ENCODE measurements at places on chromosomes 5 and 9. TPM values are rescaled to one million over a fixed set of nuclear protein-coding genes. Genes with fewer than 3 reads are reported as not detected.

Gene TLE1
- total RNA-seq, result 54.3 TPM

Gene FAM153A
- not detected for total RNA-seq

Gene PCDHB2
- 1.7 TPM for total RNA-seq

Gene TCF7
- 0.25 TPM for total RNA-seq

Gene IL9
- total RNA-seq, result not detected

Gene SLC6A3
- total RNA-seq, result not detected

Gene TAF11L3
- not detected for total RNA-seq

Gene ZNF454
- 0.27 TPM for total RNA-seq

Gene RNF183
- total RNA-seq, result not detected

Gene UAP1L1
- total RNA-seq, result 2.5 TPM

Gene PCDHB9
- 0.91 TPM for total RNA-seq

Gene PCDH12
- total RNA-seq, result 2.3 TPM

DNA sequence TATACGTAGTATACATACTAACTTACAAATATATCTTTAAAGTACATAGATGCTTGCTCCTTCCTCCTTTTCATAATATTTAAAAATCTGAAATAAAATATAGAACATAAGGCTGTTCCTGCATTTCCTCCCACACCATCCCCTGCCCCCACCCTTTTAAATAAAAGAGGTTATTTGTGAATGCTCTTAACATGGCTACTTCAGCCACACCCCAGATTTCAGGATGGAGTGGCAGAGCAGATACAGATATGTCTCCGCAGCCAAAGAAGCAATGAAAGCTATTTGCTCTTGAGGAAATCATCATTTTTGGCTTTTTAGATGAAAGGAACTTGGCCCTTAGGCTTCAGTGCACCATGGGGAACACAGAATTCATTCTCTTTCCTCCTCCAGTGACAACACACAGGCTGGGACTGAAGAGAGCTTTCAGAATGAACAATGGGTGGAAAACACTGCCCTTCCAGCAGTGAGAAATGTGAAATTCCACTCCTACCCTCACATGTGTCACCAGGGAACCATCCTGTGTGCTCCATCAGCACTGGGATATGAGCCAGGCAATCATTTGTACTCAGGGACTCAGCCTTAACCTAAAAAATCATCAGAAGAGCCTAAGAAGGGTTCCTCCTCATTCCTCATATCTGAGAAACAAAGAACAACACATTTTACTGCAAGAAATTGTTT is 134.3 kb downstream of the PPP2R2B start:
- H3K36me3 ChIP-seq, result no peaks in the 10 kb centered on the region
- H3K4me1 ChIP-seq, result no peaks in the 10 kb centered on the region
- H3K27ac ChIP-seq, result no peak overlapping the region
- H3K4me3 ChIP-seq, result no peak overlapping the region

DNA sequence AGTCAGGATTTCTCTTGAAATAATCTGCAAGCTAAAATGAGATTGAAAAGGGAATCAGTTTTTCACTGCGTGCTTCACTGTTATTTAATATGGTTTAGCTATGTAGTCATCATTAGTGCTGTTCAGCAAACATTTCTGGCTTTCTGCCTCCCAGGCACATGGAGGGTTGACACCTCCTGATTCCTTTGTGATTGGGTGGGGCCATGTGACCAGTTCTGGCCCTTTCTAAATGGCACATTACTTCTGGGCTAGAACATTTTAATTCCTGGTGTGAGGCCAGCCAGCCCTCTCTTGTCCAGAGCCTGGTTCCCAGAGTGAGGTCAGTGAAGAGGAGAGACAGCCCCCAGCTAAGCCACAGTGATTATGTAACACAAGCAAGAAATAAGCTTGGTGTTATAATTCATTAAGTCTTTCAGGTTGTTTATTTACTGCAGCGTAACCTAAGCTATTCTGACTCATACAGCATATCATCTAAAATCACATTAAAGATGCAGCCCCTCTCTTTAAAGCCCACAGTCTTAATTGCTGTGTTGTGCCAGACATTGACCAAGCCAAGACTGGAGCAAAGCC is 17.4 kb upstream of the ARSI start:
- H3K4me1 ChIP-seq, result no peaks in the 10 kb centered on the region
- H3K36me3 ChIP-seq, result no peaks in the 10 kb centered on the region
- no peak overlapping the region for H3K4me3 ChIP-seq

DNA sequence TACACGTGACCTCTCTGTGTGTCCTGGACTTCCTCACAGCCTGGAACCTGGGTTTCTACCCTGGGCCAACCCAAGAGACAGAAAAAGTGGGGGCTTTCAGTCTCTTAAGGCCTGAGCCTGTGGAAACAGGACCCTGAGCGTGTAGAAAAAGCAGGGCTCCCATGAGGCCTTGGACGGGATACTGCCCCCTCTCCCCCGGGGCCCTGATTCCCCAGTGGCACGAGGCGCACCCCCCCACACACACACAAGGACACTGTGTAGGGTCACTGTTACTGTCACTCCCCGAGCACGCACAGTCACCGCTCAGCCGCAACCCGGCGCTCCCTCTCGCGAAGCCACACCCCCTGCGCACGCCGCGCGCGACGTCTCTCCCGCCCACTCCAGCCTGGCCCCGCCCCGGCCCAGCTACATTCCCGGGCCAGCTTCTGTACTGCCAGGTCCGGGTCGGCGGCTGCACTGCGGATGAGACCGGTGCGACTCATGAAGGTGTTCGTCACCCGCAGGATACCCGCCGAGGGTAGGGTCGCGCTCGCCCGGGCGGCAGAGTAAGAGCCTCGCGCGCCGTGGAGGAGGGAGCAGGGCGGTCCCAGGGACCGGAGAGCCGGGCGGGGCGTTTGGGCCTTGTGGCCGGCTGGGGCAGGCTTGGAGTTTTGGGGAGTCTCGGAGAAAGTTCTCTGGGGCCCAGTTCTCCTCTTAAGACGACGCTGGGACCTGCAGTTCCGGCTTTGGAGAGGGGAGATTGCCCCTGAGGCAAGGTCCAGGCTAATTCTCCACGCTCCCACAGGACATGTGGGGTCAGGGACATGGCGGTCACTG is at the start of gene GRHPR:
Gene GRHPR, plus strand, starts transcription at position 408 of the 816 bp plus-strand sequence. Its CDS starts 55 bp downstream, at position 463.
- H3K27ac ChIP-seq, result peak within 1 kb of the TSS; percentile 93
- no peaks in the 10 kb centered on the region for H3K27me3 ChIP-seq

- H3K4me1 ChIP-seq, result no peaks in the 10 kb centered on the region
- no peak for DNase-seq
- H3K4me3 ChIP-seq, result no peak overlapping the region
- H3K27ac ChIP-seq, result no peak overlapping the region
Observed at GRCh38 chr5:176153741-176154140, 84.5 kb upstream of the SIMC1 start.

GRCh38 chr5:157558041-157558595 is 17.5 kb downstream of the ADAM19 start:
- H3K27ac ChIP-seq, result no peak overlapping the region
- DNase-seq, result no peak
- no peaks in the 10 kb centered on the region for H3K27me3 ChIP-seq
- H3K4me1 ChIP-seq, result peaks cover 54% of the 10 kb centered on the region

DNA sequence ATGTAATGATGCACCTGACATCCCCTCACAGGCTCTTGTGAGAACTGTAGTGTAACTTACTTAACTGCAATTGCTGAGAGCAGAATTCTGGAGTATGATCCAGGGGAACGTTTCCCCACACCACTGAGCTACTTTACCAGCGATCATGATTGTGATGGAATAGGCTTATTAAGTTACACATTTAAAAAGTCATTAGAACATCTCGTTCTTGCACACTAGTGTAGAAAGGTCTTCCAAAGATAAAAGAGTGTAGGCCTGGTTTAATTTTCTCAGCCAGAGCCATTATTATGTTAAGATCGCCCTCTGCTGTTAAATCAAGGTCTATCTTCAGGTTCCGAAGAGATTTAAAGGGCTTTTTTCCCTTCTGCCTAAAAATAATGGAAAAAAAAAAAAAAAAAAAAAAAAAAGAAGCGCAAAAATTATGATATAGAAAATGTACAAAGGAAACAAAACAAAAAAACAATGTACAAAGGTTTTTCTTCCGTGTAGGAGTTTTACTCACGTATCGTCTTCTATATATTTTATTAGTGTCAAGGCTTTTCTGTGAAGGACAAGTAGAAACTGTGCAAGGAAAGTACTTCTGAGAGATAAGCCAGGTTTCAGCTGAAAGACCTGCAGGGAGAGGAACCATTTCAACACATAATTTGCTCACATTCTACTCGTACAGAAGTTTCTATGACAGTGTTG is 18.6 kb upstream of the MOB3B start:
- H3K4me3 ChIP-seq, result no peak overlapping the region
- DNase-seq, result peak; percentile 69
- H3K4me1 ChIP-seq, result peaks cover 24% of the 10 kb centered on the region
- no peaks in the 10 kb centered on the region for H3K27me3 ChIP-seq

DNA sequence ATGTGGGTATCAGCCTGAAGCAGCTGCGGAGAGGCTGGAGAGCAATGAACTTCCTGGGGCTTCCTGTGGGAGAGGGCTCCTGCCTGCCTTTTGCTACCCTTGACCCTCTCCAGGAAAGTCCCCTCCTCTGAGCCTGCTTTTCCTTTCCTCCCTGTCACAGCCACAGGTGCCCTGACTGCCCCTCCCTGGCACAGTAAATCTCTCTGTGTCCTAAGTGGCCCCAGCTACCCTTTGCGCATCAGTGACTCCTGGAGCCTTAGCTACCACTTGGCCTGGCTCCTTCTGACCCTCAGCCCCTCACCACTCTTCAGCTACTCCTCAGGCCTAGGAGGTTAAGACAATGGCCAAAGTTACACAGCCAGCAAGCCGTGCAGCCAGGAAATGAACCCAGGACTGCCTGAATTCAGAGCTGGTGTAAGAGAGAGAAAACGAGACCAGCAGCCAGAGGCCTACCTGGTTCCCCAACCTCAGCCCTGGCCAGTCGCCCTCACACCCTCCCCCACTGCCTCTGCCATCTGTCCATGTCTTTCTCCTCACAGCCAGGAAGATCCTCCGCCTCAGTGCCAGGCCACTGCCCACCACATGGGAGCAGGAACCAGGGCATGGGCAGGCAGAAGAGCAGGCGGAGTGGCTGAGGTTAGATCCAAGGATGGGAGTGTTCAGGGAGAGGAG is 18.6 kb downstream of the CNTFR start:
- no peak overlapping the region for H3K4me3 ChIP-seq
- peak; percentile 65 for DNase-seq
- H3K27ac ChIP-seq, result peak overlapping the region; percentile 1

GRCh38 chr9:33190021-33190705 is 23.0 kb upstream of the B4GALT1 start:
- H3K4me3 ChIP-seq, result no peak overlapping the region
- H3K27me3 ChIP-seq, result no peaks in the 10 kb centered on the region
- H3K27ac ChIP-seq, result no peak overlapping the region
- peaks cover 29% of the 10 kb centered on the region for H3K4me1 ChIP-seq
- no peak for DNase-seq
- no peaks in the 10 kb centered on the region for H3K36me3 ChIP-seq

- DNase-seq, result no peak
- H3K4me3 ChIP-seq, result no peak overlapping the region
- H3K4me1 ChIP-seq, result peaks cover 18% of the 10 kb centered on the region
Observed at GRCh38 chr5:134406390-134406789, 5.3 kb downstream of the CDKN2AIPNL start.

GRCh38 chr9:4666042-4666699 is at the start of gene SPATA6L:
SPATA6L (minus strand) TSS chr9:4666480; CDS start chr9:4666250, 230 bp downstream.
- H3K27ac ChIP-seq, result peak within 1 kb of the TSS; percentile 45
- no peaks in the 10 kb centered on the region for H3K27me3 ChIP-seq
- DNase-seq, result no peak
- no peaks in the 10 kb centered on the region for H3K36me3 ChIP-seq

GRCh38 chr9:129757045-129757444 is 4.2 kb upstream of the PTGES start:
- H3K27me3 ChIP-seq, result peaks cover 13% of the 10 kb centered on the region
- no peak overlapping the region for H3K27ac ChIP-seq
- no peaks in the 10 kb centered on the region for H3K36me3 ChIP-seq
- H3K4me3 ChIP-seq, result no peak overlapping the region
- peaks cover 6% of the 10 kb centered on the region for H3K4me1 ChIP-seq

GRCh38 chr9:84357275-84357674 is 16.7 kb upstream of the SLC28A3 start:
- H3K4me1 ChIP-seq, result no peaks in the 10 kb centered on the region
- DNase-seq, result no peak
- no peaks in the 10 kb centered on the region for H3K27me3 ChIP-seq
- no peak overlapping the region for H3K27ac ChIP-seq
- H3K36me3 ChIP-seq, result no peaks in the 10 kb centered on the region

DNA sequence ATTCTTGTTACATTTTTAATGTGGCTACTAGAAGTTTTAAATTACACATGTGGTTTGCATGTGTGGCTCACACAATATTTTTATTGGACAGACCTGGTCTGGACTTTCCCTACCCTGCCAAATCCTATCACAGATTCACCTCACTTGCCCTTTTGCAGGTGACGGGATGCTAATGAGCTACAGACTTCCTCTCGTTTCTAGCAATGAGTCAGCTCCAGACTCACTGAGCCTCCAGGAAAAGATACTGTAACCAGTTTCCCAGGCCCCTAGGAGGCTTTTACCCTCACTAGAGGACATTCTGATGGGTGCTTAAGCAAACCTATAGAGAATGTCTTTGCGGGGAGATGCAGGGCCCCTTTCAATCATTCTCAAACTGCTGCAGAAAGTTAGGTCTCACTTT is 135.4 kb downstream of the WDR41 start:
- H3K4me3 ChIP-seq, result no peak overlapping the region
- no peaks in the 10 kb centered on the region for H3K27me3 ChIP-seq
- H3K4me1 ChIP-seq, result no peaks in the 10 kb centered on the region
- no peaks in the 10 kb centered on the region for H3K36me3 ChIP-seq

GRCh38 chr5:138962614-138963370 is 87.7 kb upstream of the LRRTM2 start:
- DNase-seq, result no peak
- no peak overlapping the region for H3K27ac ChIP-seq
- peaks cover 1% of the 10 kb centered on the region for H3K4me1 ChIP-seq
- no peaks in the 10 kb centered on the region for H3K36me3 ChIP-seq
- H3K27me3 ChIP-seq, result no peaks in the 10 kb centered on the region
- H3K4me3 ChIP-seq, result no peak overlapping the region

- no peak overlapping the region for H3K27ac ChIP-seq
- no peak for DNase-seq
- H3K36me3 ChIP-seq, result no peaks in the 10 kb centered on the region
- no peaks in the 10 kb centered on the region for H3K27me3 ChIP-seq
Observed at GRCh38 chr5:142056816-142057696, 44.2 kb upstream of the GNPDA1 start.

DNA sequence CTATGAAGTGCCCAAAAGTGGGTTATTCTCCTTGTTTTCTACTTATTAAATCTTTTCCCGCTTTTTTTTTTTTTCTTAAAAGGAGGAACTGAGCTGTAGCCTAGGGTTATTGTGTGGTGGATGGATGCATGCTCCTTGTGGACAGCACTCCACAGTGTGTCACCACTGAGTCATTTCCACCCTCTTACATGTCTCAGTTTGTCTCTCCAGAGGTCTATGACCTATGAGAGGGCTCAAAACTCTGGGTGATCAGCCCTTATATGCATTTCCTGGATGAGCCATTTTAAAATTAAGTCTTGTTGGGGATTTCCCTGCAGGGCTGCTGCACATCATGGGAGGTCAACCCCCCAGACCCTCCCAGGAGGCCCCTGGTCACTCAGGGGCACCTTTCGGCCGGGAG is 102.2 kb upstream of the MOCS2 start:
- no peaks in the 10 kb centered on the region for H3K4me1 ChIP-seq
- no peaks in the 10 kb centered on the region for H3K27me3 ChIP-seq
- no peak overlapping the region for H3K27ac ChIP-seq
- no peak for DNase-seq
- no peaks in the 10 kb centered on the region for H3K36me3 ChIP-seq

Measured in gastrocnemius medialis (tissue), 4 donors.